ENCODE measurements at places on chromosomes 7 and 10. TPM values are rescaled to one million over a fixed set of nuclear protein-coding genes. Genes with fewer than 3 reads are reported as not detected.

GRCh38 chr7:38016567-38016966, 96.1 kb downstream of the EPDR1 start:
- H3K27ac ChIP-seq = no peak overlapping the region
- no peak for DNase-seq
- peaks cover 2% of the 10 kb centered on the region for H3K27me3 ChIP-seq

- H3K27ac ChIP-seq = no peak overlapping the region
- H3K36me3 ChIP-seq = no peaks in the 10 kb centered on the region
- no peaks in the 10 kb centered on the region for H3K4me1 ChIP-seq
- H3K27me3 ChIP-seq = no peaks in the 10 kb centered on the region
- no peak overlapping the region for H3K4me3 ChIP-seq
Observed at GRCh38 chr7:125834421-125834820, 904.8 kb upstream of the POT1 start.

DNA sequence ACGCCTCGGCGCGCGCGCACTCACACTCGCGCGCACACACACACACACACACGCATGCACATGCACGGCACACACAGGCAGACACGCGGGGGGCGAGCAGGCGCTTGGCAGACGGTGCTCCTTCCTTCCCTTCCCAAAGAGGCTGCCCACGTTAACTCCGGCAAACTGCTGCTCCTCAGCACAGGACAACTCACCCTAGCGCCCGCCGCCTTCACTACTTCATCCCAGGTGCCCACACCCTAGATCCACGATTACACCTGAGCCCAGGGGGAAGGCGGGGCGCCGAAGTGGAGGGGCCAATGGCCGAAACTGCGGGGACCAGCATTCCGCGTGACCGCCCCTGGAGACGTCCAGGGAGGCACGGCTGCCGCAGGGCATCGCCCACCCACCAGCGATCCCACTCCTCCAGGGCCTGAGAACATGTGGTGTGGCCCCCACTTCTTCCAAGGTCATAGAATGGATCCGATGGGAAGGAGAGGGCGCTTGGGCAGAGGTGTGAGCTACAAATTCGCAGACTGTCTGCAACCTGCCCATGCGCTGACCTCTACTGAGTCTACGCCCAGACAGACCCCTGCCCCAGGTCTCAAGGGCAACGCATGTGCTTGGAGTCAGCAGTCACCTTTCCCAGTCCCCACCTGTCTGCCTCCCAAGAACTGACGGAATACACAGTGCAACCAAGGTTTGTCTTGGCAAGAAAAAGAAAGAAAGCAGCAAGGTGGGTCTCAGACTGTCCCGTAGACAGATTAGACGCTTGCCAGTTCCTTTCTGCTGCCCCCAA, 74.6 kb downstream of the CALN1 start:
- no peak for DNase-seq
- H3K4me1 ChIP-seq = no peaks in the 10 kb centered on the region
- no peak overlapping the region for H3K27ac ChIP-seq
- H3K4me3 ChIP-seq = no peak overlapping the region
- H3K36me3 ChIP-seq = no peaks in the 10 kb centered on the region
- H3K27me3 ChIP-seq = no peaks in the 10 kb centered on the region

DNA sequence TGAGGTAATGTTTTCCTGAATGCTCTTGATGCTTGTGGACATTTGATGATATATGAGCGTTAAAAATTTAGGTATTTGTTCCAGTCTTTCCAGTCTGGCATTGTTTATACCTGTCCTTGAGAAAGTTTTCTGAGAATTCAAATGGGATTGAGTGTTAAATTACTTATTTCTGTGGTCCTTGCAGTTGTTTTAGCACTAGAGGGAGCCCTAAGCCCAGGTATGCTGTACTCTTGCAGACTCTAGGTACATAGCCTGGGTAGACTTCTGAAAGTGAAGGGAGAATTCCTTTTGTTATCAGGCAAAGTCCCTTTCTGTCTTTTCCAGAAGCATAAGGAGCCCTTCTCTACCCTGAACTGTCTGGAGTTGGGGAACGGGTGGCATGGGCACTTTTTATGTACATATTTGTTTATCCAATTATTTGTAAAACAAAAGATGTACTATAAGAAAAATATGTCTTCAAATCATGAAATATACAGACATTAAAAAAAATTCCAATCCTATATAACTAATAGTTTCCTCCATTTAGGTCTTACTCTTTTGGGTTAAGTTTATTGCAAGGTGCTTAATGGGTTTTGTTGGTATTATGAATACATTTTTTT, 262.1 kb downstream of the ATRNL1 start:
- no peak overlapping the region for H3K4me3 ChIP-seq
- DNase-seq = peak; percentile 31
- H3K27me3 ChIP-seq = no peaks in the 10 kb centered on the region
- no peaks in the 10 kb centered on the region for H3K4me1 ChIP-seq
- H3K27ac ChIP-seq = no peak overlapping the region

The NUTM2A gene
- total RNA-seq = 1.5 TPM

The ZCWPW1 gene
- 7.2 TPM for total RNA-seq

The TRIM73 gene
- total RNA-seq = 10.7 TPM

The IFIT1 gene
- 1.0 TPM for total RNA-seq

DNA sequence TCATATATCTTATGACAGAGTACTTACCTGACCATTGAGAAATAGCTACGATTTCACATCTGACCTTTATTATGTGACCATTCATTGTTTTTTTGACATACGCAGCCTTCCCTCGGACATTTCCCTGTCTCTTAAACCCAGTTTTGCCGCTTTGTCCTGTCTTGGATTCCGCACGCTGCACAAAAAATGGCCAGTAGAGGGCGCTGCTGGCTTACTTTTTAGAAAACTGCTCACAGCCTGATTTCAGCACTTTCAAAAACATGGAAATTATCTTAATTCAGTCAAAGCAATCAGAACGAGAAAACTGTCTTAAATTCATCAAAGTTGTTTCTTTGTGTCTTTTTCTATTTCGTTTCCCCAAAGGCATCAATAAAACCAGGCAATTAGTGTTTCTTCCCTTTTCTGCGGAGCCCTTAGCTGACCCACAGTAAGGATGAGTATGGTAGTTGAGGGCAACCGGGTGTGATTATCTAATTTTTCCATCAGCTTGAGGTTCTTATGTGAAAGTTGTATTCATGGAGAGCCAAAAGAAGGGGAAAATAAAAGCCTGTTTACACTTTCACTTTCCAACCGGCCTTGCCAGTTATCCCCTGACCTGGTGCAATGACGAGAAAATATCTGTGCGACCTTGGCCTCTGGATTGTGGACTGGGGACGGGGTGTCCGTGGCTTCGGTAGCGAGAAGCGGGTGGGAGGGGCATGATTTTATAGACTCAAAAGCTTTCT, 144.4 kb downstream of the DYNC1I1 start:
- no peak overlapping the region for H3K4me3 ChIP-seq
- no peak overlapping the region for H3K27ac ChIP-seq
- no peaks in the 10 kb centered on the region for H3K4me1 ChIP-seq

DNA sequence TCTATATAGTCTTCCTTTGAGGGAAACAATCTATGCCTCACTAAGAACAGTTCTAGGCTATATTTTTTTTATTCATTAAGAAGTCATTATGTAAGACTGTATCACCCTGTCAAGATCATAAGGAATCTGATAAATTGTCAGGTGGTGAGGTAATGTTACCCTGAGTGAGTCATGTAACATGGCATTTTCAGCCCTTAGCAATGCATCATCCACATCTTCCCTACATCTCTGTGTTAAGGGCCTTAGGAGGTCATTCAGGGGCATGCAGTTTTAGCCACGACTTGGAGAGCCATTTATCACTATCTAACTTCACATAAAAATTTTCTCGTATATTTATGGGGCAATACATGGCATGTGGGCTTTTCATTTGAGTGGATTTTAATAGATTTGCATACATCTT, 924.5 kb upstream of the MBL2 start:
- H3K36me3 ChIP-seq = no peaks in the 10 kb centered on the region
- H3K4me3 ChIP-seq = no peak overlapping the region
- no peak overlapping the region for H3K27ac ChIP-seq
- no peak for DNase-seq
- H3K4me1 ChIP-seq = no peaks in the 10 kb centered on the region

DNA sequence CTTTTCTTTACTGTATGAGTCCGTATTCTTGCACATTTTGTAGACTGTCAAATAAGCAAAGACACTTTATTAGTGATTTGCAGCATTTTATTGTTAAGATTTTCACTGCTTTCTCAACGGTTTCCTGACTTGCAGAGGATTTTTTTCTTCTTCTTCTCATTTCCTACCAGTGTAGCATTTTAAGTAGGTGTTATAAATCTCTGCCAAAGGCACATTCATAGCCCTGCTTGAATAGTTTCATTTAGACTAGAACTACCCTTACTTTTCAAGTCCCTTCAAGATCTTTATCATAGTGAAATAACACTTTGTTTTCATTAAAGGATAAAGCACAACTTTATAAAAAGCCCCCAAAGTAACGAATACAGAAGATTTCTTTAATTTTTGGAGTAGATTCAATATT, 271.4 kb downstream of the TSPAN12 start:
- no peaks in the 10 kb centered on the region for H3K36me3 ChIP-seq
- H3K27ac ChIP-seq = no peak overlapping the region
- H3K27me3 ChIP-seq = no peaks in the 10 kb centered on the region
- no peaks in the 10 kb centered on the region for H3K4me1 ChIP-seq
- no peak for DNase-seq
- H3K4me3 ChIP-seq = no peak overlapping the region

The CC2D2B gene
- not detected for total RNA-seq

The FOXP2 gene
- total RNA-seq = not detected

GRCh38 chr7:18295781-18296423, 199.6 kb upstream of the HDAC9 start:
- H3K4me1 ChIP-seq = peaks cover 3% of the 10 kb centered on the region
- H3K36me3 ChIP-seq = no peaks in the 10 kb centered on the region
- H3K4me3 ChIP-seq = no peak overlapping the region
- no peak for DNase-seq

DNA sequence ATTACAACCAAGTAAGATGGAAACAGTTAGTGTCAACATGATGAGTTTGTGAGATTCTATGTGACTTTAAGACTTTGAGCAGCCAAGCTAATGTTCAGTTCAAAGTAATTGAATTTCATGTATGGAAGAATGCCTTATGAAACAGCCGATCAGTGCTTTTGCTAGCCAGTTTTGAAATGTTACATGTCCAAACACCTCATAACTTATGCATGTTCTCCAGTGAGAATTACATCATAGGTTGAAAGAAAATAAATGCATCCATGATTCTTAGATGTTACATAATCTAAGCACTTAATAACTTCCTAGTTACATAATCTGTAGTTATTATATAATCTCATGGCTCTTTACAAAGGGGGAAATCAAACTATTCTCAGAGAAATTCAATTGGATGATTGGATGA, 211.3 kb downstream of the BICC1 start:
- DNase-seq = no peak
- no peak overlapping the region for H3K27ac ChIP-seq

The SYT15 gene
- total RNA-seq = 2.0 TPM

- no peaks in the 10 kb centered on the region for H3K36me3 ChIP-seq
- peak; percentile 75 for DNase-seq
- H3K27me3 ChIP-seq = peaks cover 6% of the 10 kb centered on the region
- no peak overlapping the region for H3K4me3 ChIP-seq
- H3K27ac ChIP-seq = no peak overlapping the region
Observed at GRCh38 chr10:94279835-94280709, 82.7 kb downstream of the NOC3L start.

The GRM8 gene
- not detected for total RNA-seq

- no peak overlapping the region for H3K27ac ChIP-seq
- H3K4me1 ChIP-seq = no peaks in the 10 kb centered on the region
- DNase-seq = no peak
- H3K4me3 ChIP-seq = no peak overlapping the region
Observed at GRCh38 chr7:74579800-74580685, 77.5 kb upstream of the GTF2I start.

GRCh38 chr7:106480616-106481031, 180.3 kb downstream of the CCDC71L start:
- DNase-seq = no peak
- no peaks in the 10 kb centered on the region for H3K27me3 ChIP-seq
- H3K36me3 ChIP-seq = no peaks in the 10 kb centered on the region
- no peak overlapping the region for H3K27ac ChIP-seq

The EBLN1 gene
- not detected for total RNA-seq

The COL1A2 gene
- not detected for total RNA-seq

DNA sequence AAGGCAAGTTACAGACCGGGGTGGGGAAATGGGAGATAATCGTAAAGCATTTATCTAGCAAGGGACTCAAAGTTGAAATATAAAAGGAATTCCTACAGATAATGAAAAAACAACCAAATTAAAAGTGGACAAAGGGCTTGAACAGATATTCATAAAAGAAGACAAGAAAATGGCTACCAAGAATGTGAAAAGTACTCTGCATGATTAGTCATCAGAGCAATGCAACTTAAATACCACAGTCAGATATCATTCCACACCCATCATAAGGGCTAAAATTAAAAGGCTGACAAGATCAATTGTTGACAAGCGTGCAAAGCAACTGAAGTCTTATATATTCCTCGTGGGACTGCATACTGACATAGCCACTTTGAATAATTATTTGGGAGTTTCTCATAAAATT, 124.6 kb upstream of the RSU1 start:
- H3K27ac ChIP-seq = no peak overlapping the region
- DNase-seq = no peak
- H3K4me3 ChIP-seq = no peak overlapping the region
- no peaks in the 10 kb centered on the region for H3K4me1 ChIP-seq

The HABP2 gene
- not detected for total RNA-seq

The MCU gene
- 13.1 TPM for total RNA-seq

DNA sequence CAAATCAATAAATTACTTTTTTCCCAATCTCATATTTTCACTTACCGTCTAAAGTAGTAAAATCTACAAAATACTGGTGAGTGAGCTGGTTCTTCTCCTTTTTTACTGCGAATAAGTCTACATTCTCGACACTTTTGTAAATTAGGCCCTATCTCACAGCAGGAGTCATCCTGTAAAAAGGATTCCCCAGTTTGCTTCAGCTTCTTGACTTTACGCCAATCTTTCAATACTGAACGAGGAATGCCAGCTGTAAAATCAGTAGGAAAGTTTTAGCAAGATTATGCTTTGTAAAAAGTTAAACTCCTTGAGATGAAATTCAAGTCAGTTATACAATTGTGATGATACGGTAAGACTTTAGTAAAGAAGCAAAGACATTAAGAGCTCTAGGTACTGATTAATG, 67.3 kb downstream of the NRBF2 start:
- H3K4me1 ChIP-seq = no peaks in the 10 kb centered on the region
- DNase-seq = no peak
- no peak overlapping the region for H3K4me3 ChIP-seq
- H3K27me3 ChIP-seq = no peaks in the 10 kb centered on the region
- H3K36me3 ChIP-seq = peaks cover 66% of the 10 kb centered on the region

The APBB1IP gene
- total RNA-seq = 100 TPM

DNA sequence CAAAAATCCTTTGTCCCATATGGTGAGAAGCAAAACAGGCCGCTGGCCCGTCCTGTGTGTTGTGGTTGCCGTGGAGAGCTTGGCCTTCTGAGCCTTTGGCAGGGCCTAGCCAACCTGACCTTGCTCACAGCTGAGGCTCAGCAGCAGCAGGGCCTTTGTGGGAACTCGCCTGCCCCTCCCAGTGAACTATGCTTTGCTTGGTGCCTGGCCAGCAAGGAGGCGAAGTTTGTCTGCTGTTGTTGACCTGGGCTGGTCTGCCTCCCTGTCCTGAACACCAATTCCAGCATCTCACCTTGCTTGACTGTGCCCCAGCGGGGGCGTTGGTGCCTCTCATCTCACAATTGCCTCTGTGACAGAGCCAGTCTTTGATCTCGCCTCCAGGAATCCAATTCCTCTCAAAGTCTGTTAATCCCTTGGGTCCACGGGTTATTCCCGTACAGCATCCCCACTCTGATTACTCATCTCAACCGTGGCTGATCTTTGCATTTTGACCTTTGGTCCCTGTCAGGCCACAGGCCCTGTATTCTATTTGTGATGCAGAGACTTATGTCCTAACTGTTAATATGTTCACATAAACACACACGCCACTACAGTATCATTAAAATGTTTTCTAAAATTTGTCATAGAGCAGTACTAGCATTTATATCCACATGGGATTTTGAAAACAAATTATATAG, 22.6 kb downstream of the EPDR1 start:
- H3K4me3 ChIP-seq = no peak overlapping the region
- H3K27ac ChIP-seq = no peak overlapping the region
- H3K4me1 ChIP-seq = no peaks in the 10 kb centered on the region
- no peak for DNase-seq

All from natural killer cell (primary cell).